ENCODE measurements at places on chromosomes 11 and 22.

- peak; percentile 96 for DNase-seq
These were observed 32.2 kb downstream of the C2CD3 start for GRCh38 chr11:74138572-74138971.

- DNase-seq, result no peak
These were observed 185.3 kb upstream of the ISX start for GRCh38 chr22:34880662-34881061.

DNA sequence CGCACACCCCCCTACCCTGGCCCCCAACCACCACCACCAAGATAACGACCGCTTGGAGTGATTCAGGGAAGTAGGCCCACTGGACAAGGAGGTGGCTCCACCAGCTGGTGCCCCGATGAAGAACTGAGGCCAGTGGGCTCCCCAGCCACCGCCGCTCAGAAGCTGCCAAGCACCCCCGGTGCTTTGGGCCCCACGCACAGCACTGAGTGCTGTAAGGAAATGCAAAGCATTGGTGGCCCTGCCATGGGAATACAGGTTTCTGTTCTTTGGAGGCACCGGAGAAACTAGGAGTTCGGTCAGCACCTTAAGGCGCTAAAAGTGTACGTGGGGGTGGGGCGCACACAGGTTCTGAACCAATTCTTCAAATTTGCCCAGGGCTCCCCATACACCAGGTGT lies 664 bp upstream of the PRSS23 start:
- no peak for DNase-seq

DNA sequence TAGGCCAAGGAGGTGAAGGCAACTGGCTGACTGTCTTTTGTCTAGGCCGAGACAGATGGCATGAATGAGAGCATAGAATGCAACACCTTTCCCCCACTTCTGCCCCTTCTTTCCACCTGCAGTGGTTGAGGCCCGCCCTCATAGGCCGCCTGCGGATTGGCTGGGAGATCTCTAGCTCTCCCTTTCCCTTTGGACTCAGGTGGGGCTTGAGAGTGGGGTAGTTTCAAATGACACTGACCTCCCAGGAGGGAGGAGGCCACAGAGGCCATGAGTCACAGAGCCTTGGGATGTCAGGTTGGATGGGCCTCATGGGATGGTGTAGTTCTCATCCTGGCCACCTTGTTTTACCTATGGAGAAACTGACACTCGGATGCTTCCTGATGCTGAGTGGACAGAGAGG lies 9.1 kb downstream of the MICAL2 start:
- DNase-seq, result no peak

- DNase-seq, result no peak
These were observed 18.6 kb downstream of the CWC15 start for GRCh38 chr11:94954753-94955152.

- no peak for DNase-seq
These were observed 35.5 kb downstream of the POLR3H start for GRCh38 chr22:41508770-41509170.

GRCh38 chr22:17586831-17587440 lies 23.6 kb downstream of the SLC25A18 start:
- DNase-seq, result no peak

DNA sequence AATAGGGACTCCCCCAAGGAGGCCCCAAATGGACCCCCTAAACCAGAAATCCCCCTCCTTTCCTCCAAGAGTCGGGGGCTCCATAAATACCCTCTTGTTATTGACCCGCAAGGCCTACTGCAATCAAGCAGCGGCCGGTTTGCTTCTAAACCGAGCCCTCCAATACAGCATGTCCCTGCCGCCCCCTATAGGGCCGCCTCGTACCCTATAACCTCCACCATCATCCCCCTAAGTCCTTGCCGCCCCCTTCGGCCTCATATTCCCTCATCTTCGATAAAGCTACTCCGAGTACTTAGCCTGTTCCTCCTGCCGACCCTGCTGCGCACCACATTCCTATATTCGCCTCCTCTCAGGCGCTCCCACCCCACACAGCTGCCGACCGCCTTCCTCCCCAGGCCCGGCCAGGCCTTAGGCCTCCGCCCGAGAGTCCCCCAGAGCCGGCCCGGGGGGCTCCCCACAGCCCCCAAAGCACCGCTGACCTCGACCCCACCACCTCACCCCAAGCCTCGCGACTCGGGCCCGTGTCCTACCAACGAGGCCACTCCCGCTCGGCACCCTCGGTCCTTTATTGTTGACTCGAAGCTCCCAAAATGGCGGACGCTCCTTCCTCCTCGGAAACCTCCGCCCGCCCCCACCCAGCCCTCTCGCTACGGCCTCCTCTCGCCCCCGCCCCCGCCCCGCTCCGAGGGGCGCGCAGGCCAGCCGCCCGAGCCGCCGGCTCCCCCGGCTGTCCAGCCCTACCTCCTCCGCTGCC lies 430 bp downstream of the DDX6 start:
- DNase-seq, result peak; percentile 71

All from fibroblast of mammary gland (primary cell).